ENCODE measurements at places on chromosomes 2 and 18.

- DNase-seq = peak; percentile 75
Observed at GRCh38 chr2:10787176-10787968, 25.2 kb downstream of the PDIA6 start.

GRCh38 chr18:5424903-5425664 is 118.7 kb downstream of the EPB41L3 start:
- DNase-seq = no peak

DNA sequence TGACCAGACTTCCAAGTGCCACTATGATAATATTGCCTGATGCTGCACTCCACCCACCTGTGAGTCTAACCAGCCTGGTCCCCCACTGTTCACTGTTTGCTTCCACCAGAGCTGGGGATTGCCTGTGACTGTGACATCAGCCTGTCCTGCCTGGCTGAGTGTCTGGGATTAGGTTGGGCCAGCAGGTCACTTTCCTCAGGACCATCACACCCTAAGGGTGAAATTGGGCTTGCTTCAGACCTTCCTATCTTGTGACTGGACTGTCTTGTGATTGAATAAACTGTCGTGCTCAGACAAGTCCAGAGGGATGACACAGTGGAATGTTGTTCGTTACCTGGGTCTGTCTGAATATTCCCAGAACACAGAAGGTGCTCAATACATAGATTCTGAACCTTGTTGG is 87.4 kb upstream of the HK2 start:
- DNase-seq = no peak

GRCh38 chr2:73285159-73285739 is 971 bp upstream of the FBXO41 start:
- no peak for DNase-seq

DNA sequence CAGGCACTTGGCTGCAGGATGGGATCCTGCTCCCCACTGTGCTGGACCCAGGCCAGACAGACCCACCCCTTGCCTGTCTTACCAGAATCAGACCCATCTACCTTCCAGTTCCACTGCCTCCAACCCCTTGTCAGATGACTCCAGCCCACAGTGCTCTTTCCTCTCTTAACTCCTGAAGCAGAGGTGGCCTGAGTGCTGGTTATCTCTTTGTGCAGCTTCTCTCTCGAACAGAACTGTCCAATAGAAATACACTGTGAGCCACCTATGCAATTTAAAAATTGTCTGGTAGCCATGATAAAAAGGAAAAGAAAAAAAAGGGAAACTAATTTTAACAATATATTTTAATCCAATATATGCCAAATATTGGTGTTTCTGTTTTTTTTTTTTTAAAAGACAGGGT is 160.2 kb upstream of the SMAD2 start:
- DNase-seq = no peak

DNA sequence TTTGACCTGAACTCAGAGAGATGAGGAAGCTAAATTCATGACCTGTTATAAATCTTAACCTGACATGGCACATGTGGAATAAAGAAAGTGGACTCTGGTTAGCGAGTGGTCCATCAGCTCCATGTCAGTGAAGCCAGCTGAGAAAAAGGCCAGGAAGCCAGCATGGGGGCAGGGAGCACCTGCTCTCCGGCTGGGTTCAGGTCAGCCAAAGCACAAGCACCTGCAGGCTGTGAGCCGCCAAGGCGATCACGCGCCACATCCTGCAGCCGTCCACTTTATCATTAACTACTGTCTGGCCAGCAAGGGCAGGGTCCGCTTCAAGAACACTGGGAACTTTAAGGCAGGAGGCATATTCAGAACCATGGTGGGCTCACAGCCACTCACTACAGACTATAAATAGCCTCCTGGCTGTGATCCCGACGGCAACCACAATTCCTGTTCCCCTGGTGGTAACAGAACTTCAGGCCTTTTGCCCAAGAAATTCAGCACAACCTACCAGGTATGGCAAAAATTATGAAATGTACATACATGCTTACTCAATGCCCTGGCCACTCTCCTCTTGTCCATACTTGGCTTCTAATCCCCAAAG is 35.5 kb downstream of the ACVR1 start:
- no peak for DNase-seq

- DNase-seq = no peak
Observed at GRCh38 chr2:119545754-119546446, 1.7 kb downstream of the CFAP221 start.

DNA sequence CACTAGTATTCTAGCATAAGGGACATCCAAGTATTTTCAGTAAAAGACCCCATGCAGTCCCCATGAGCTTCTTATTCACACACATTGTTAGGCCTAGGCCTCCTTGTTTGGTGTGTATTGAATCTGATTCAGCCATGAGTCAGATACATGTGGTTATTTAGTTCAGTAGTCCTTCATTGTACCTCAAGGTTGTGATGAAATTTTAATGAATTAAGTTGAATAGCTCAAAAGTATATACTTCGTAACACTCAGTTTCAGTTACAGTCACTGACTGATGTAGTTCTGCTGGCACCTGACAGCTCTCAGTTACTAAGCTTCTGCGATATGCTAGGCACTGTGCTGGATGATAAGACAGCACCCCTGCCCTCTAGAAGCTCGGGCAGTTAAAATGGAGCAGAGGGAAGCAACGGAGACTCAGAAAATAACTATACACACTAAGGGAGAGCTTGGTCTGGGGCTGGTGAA is 86.4 kb downstream of the XRCC5 start:
- no peak for DNase-seq

DNA sequence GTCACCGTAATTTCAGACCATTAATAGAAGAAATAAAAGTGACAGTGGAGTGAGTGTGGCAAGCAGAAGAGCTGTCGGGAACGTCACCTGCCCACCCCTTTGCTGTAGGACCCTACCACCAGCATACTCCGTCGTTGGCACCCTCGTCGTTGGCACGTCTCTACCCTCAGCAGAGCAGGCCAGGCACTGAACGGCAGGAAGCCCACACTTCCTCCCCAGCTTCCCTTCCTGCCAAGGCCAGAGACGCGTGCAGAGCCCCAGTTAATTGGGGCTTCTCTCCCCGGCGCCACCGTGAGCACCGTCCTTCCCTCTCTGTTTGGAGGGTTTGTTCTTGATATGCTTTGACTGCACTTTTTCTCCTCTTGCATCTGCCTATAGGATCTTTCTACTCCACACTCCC is 27.0 kb upstream of the NFATC1 start:
- DNase-seq = no peak

GRCh38 chr2:16900405-16901025 is 234.9 kb upstream of the CYRIA start:
- DNase-seq = no peak

- no peak for DNase-seq
Observed at GRCh38 chr2:208266553-208266893, 468 bp downstream of the PIKFYVE start.

GRCh38 chr18:23583071-23583865 is 3.0 kb downstream of the NPC1 start:
- DNase-seq = no peak

- DNase-seq = peak; percentile 94
Observed at GRCh38 chr2:199979832-199980628, 24.6 kb downstream of the MAIP1 start.

DNA sequence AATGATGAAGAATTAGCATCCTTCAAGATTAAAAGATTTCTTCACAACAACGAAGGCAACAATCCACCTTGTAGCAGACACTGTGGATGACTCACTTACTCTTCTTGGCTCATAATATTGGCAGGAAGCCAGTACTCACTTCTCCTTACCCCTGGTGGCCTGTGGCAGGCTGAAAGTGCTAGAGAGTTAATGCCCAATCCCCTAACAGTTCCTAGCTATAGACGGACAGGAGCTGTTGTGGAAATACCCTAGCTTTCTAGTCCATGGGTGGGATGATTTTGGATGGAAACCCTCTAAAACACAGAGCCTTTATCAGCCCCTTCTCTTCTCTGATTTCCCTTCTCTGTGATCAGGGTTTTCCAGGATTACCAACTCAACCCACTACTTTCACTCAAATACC is 128.6 kb upstream of the NYAP2 start:
- no peak for DNase-seq

DNA sequence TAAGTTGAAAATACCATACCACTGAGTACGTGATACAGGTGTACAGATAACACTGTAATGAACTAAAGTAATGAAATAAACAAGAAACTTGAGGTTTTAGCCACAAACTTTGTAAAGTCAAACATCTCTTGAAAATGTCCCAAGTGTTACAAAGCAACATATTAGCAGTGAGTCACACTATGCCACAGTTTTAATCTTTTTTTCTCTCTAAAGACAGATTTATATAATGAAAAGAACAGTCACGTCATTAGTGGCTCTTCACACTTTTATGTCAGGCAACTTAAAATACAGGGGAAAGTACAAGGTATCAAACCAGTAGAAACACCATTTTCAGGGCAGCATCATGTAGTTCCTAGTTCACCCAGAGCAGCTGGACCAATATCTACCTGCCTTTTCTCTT is 42.1 kb downstream of the RAPH1 start:
- DNase-seq = no peak

DNA sequence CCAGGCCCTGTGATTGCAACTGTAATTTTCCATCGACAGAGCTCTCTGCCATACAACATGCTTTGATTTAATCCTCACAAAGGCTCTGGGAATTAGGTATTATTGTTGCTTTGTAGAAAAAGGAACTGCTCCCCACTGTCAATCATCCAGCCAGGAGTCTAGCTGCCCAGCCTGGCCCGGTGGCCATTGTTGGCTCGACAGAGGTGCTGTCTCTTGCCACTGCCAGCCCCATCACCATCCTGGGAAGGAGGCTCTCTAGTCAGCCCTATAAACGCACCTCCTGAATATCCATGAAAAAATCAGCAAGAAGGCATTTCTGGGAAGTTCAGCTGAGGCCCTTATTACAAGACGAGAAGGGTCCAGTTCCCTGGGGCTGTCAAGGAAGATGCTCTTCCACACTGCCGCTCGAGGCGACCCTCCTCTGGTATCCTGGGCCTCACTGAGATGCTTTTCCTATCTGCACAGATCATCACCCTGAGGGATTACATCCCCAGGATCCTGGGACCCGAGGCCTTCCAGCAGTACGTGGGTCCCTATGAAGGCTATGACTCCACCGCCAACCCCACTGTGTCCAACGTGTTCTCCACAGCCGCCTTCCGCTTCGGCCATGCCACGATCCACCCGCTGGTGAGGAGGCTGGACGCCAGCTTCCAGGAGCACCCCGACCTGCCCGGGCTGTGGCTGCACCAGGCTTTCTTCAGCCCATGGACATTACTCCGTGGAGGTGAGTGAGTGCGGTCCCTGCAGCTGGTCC is 71.0 kb downstream of the TPO start:
- no peak for DNase-seq

DNA sequence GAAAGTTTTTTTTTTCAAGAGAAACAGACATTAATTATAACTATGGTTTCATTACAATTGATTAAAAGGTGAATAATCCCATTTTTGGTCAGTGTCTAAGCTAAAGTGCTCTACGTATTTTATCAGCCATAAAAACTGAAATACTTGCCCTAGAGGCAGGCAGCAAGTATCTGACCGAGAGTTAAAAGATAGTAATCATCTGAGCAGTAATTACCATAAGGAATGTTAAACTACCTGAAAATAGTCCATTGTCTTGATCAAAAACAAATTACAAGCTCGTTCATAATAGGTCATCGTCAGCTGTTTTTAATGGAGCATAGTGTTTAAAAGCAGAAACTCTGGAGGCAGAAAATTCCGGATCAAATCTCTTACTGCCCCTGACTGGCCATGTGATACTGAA is 105.7 kb upstream of the ZEB2 start:
- no peak for DNase-seq

DNA sequence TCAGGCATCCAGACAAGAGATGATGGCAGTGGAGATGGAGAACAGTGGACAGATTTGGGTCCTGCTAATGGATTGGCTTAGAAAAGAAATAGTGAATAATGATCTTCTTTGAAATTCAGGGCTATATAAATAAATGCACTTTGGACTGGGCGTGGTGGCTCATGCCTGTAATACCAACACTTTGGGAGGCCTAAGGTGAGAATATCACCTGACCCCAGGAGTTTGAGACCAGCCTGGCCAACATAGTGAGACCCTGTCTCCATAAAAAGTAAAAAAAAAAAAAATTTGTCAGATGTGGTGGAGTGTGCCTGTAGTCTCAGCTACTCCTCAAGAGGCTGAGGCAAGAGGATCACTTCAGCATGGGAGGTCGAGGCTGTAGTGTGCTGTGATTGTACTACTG is 102.4 kb upstream of the STON1 start:
- DNase-seq = no peak

DNA sequence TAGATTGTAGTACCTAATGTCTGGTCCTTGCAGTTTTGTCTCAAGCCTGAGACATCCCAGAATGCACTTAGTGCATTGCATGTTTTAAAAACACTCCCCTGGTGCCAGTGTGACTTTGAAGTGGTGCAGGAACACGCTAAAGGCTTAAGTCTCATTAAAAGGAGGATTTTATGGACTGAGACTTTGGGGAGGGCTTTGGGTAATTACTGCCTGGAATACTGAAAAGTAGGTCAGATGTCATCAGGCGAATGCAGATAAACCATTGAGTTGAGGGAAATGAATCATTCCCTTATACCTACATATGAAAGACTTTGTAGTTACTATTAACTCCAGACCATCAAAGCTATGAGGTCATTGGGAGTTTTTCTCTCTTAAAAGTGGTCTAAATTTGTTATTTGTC is 3.0 kb upstream of the OSBPL1A start:
- no peak for DNase-seq

GRCh38 chr2:231088754-231089153 is 32.1 kb downstream of the PSMD1 start:
- DNase-seq = no peak

DNA sequence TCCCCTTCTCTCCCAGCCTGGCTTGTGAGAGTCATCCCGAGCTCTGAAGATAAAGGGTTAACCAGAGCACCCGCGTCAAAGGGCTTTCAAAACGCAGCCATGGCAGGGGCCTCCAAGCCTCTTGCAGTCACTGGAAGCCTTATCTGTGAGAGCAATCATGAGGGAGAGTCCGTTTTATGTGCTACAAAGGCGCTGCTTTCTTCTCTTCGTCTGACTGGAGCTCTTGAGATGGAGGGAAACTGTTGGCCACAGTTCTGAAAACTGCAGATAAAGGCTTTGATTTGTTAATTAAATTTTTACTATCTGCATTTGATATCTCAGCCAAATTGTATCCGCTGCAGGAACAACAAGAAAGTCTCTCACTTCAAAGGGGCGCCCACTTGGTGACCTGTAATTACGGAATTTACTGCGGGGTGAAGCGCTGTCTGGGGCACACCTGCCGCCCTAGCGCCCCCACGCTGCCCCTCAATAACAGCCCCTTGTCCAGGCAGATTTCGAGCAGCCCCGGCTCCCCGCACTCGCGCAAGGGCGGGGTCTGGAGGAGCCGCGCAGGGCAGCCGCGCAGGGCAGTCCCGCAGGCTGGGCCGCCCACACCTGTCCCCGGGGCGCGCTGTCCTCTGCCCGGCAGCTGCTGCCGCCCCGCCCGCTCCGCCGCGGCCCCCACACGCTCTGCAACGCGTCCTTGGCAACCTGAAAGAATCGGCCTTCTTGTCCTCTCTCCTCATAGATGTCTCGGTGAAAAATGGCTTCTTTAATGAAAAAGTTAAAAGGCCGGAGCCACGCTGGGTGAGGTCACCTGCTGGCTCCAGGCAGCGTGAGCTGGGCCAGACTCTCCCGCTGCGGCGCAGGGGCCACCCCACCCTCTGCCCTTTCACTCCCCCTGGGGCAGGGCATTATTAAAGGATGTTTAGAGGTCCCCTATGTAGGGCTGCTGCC is 217.9 kb downstream of the VAPA start:
- DNase-seq = no peak
